ENCODE measurements at places on chromosomes 5 and 9.

- no peak for DNase-seq
These were observed 40.9 kb downstream of the NMUR2 start for GRCh38 chr5:152364172-152364571.

DNA sequence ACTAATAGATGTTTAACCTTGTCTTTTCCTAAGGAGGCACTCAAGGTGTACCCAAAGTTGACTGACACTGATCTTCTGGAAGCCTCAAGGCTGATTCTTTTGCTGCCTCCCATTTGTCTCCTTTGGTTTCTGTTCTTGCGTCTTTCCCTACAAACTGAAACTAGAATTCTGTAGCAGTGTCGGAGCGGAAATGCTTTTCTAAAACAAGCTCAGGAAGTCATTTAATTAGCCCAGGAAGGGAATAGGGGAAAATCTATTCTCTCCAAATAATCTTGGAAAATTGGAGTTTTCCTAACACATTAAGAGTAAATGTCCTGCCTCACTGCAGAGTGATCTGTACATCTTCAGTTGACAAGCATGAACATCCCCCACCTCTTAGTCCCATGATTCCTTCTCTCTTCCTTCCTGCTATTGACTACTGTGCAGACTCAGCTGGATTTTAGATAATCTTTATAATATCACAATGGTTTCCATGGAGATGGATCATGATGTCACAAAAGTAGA, 182.7 kb downstream of the NR3C1 start:
- DNase-seq: no peak

- no peak for DNase-seq
These were observed 48.9 kb downstream of the DAB2IP start for GRCh38 chr9:121700165-121700831.

GRCh38 chr5:53037141-53037859, 48.1 kb downstream of the ITGA2 start:
- no peak for DNase-seq

- no peak for DNase-seq
These were observed 35.1 kb downstream of the MTAP start for GRCh38 chr9:21837501-21837900.

DNA sequence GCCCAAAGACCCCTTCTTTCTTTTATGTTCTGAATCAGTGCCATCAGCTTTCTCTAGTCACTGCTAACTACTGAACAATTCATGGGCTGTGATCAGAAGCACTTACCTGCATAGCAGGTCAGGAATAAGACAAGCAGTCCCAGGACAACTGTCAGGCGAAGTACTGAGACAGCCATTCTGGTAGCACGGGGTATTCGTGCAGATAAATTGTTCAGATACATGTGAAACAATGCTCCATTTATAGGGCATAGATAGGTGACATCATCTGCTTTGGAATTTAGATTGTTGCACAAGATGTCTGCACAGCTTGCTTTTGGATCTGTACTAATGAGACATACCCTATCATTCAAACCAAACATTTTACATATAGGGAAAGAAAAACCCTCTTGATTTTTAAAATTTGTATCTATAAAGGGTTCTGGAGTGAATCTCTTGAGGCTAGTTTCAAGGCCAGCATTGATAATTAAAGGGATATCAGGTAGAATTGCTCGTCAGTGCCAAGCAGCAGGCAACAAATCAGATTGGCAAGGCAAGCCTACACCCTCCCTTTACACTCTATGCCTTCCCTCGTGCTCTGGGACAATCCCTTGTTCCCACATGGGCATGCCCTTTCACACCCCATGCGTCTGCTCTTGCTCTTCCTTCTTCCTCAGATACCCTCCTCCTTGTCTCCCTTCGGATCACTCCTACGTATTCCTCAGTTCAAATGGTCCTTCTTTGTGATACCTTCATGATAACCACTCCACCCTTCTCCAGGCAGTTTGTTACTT, at the start of gene C5orf46:
Gene C5orf46, minus strand, starts transcription at position 213 of the 770 bp plus-strand sequence. Its CDS starts 37 bp downstream, at position 176.
- no peak for DNase-seq

GRCh38 chr5:64838803-64839202, 70.1 kb downstream of the CWC27 start:
- no peak for DNase-seq

DNA sequence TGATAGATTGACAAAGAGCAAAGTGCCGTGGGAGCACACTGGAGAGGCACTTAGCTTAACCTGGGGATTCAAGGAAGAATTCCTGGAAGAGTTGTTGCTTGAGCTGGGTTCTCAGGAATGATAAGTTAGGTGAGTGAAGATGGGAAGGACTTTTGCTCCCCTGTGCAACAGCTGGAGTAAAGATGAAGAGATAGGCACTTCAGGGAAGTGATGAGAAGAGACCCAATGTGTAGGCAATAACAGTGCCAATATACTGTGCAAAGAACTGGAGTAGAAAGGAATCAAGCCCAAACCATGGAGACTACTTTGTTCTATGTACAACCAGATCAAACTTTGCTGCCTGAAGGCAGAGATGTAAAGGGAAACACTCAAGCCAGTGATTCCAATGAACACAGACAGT, 92.2 kb downstream of the ADGRV1 start:
- no peak for DNase-seq

DNA sequence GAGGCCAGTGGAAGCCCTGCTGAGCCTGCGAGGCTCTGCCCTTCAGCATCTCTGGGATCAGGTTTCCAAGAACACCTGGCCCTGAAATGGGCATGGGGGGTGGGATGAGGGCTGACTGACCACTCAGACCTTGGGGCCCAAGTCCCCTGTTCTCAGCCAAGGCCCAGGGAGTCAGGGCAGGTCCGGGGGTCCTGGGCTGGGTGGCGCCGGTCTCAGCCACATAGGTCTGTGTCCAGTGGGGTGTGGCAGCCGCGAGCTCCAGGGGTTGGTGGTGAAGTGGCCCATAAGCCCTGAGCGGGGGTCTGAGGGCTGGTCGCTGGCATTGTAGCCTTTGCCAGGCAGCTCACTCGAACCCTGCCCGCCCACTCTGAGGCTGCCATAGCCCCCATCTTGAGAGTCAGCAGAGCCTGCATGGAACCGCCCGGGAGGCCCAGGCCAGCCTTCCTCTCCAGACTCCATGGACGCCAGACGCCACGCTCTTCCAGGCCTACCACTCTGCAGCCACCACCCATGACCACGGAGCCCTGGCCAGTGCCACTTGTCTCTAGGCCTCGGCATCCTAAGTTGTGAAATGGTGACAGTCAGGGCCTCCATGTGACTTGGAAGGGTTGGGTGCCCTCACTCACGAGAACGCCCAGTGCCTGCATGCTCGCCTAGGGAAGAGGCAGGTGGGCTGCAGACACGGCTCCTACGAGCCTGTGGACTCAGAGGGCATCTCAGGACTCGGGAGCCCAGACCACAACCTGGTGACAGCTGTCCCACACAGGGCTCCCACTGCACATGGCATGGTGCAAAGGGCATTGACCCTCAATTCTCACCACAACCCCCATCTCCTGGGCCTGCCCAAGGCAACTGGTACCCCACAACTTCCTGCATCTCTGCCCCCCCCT, 6.7 kb upstream of the DBH start:
- DNase-seq: no peak
